Activated CD8-positive, alpha-beta memory T cell treated with anti-CD3 and anti-CD28 coated beads for 24 hours (primary cell): ENCODE measurements at places on chromosomes 2 and 18.

DNA sequence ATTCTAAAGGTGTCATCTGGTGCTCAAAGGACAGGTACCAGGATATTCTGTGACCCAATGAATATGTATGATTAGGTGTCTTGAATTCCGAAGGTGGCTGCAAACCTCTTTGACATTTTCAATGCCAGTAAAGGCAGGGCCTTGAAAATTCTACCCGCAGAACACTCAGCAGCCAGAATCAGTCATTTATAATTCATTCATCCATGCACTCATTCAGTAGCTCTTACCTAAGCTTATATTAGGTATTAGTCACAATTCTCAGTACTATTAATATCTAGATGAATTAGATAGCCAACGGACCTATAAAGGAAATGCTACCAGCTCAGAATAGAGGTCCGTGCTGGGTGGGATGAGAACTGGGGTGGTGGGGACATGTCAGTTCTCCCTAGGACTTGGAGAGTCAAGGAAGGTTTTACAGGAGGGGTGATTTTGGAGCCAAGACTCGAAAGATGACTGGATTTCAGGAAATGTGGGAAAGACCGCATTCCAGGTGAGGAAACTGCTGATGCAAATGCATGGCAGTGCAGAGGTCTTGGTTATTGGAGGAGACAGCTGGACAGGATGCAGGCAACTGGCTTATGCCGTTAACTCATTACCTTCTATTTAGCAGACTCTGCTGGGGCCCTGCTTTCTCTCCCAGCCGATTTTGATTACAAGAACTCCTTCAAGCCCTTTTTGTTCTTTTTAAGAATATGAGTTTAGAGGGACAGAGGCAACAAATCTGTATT lies 7.2 kb downstream of the TRIB2 start:
- no peak for DNase-seq

GRCh38 chr18:49590608-49591007 lies 28.8 kb downstream of the LIPG start:
- DNase-seq, result no peak

DNA sequence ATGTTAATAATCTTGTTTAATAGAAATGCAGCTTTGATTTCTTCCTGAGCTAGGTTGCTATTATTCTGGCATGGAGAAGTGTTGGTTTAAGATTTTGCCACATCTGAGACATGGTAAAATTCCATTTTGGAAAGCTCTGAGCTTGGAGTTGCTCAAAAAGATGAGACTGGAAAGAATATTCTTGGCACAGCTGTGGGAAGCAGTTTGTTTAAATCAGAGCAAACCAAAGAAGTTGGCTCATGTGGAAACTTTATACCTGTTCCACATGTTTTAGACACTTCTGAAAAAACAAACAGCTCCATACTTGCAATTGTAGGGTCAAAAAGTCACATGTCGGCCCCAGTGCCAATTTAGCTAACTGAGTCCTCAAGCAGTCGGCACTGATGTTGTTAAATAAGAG lies 116.6 kb downstream of the SLC4A3 start:
- DNase-seq, result no peak

DNA sequence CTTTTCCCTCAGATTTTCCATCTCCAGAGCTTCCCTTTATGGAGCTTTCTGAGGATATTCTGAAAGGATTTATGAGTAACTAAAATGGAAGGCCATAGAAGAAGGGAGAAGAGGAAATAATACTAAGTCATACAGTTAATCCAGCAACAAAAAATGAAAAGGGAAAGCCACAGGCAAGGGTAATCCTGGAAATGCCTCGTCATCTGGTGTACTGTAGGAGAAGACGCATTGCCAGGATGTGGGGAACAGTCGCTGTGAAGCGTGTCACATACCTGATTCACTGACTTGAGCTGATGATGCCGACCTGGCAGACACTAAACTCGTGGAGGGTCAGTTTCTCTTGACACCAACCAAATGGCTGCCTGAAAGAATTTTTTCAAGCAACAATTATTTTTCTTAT lies 34.7 kb upstream of the ALPP start:
- DNase-seq, result peak; percentile 45

- no peak for DNase-seq
Observed at GRCh38 chr18:45171679-45172191, 443.5 kb upstream of the SLC14A2 start.

GRCh38 chr18:14124689-14125088 lies 7.5 kb downstream of the ZNF519 start:
- DNase-seq, result no peak

GRCh38 chr2:168348076-168348475 lies 100.7 kb upstream of the STK39 start:
- DNase-seq, result no peak

DNA sequence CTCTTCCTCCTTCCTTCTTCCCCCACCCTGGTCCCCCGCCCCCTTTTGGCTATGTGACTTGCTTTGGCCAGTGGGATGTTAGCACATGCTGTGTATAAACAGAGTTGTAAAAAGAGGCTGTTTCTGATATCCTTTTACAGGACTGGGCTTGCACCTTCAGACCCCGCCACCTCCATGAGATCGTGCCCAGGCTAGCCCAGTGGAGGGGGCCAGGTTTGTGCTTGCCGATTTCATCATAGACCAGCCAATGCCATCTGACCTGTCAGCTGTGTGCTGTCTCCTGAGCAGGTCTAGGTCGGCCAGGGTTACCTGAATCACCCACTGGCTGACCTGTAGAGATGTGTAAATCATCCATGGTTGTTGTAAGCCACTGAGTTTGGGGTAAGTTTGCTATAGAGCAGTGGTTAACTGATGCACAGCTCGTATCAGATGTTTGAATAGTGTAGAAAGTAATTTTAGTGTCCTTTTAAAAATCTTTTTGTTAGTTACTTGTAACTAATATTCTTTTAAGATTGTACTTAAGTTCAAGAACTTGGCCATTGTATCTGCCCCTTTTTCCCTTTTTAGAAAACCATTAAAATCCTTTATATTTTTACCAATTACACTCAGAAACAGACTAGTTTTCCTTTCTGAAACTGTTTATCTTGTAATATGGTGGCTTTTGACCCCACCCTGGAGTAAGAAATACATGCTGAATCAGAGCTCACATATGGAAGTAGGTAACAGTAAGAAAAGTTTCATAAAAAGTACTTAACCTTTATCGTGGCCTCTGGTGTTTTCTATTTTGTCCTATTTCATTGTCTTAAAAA lies 122.0 kb upstream of the MGAT5 start:
- DNase-seq, result peak; percentile 50

DNA sequence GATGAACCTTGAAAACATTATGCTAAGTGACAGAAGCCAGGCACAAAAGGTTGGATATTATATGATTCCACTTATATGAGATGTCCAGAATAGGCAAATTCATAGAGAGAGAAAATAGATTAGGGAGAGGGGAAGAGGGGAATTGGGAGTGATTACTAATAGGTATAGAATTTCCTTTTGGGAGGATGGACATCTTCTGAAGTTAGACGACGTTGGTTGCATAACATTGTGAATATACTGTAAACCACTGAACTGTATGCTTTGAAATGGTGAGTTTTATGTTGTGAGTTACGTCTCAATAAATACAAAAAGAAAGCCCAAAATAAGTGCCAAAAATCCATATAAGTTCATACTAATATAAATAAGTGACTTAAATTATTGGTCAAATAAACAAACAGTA lies 18.6 kb upstream of the CYP26B1 start:
- no peak for DNase-seq

GRCh38 chr18:32803568-32803967 lies 30.7 kb upstream of the KLHL14 start:
- DNase-seq, result no peak

DNA sequence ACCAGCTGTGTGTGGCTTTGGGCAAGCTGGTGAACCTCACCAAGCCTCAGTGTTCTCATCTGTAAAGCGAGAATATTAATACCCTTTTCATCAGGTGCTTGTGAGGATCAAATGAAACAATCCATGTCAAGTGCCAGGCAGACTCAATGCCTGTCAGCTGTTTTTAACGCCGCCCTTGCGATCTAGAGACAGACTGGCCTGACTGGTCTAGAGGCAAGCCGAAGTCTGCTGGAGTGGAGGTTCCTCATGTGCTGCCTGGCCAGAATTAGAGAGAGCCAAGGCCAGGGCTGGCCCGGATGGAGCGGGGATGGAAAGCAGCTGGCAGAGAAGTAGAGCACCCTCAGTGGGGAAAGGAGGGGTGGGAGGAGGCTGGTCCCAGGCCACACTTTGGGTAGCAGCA lies 74.5 kb upstream of the B3GNT7 start:
- DNase-seq, result no peak

- DNase-seq, result peak; percentile 69
Observed at GRCh38 chr18:79680100-79680879, 687 bp downstream of the CTDP1 start.

GRCh38 chr2:23532391-23533337 lies 147.7 kb downstream of the KLHL29 start:
- peak; percentile 73 for DNase-seq
